ENCODE measurements at places on chromosomes 6 and 20.

- DNase-seq, result no peak
Measured at GRCh38 chr20:19628570-19629134, 129.4 kb upstream of the RIN2 start.

GRCh38 chr6:138397128-138398122, 6.6 kb upstream of the HEBP2 start:
- DNase-seq, result no peak

DNA sequence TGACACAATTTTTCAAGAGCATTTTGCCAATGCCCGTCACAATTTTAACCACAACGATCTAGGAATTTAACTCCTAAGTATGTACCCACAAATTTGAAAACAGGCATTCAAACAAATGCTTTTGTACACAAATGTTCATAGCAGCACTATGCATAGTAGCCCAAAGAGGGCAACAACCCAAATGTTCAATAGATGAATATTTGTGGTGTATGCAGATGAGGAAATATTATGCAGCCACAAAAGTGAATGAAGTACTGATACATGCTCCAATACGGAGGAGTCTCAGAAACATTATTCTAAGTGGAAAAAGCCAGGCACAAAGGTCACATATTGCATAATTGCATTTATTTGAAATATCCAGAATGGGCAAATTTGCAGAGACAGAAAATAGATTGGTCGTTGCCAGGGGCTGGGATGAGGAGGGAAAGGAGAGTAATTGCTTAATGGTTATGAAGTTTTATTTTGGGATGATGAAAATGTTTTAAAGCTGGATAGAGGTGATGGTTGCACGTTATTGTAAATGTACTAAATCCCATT, 117.2 kb downstream of the PXDC1 start:
- no peak for DNase-seq

- DNase-seq, result no peak
Measured at GRCh38 chr6:152698692-152699091, 995 bp downstream of the MYCT1 start.

- DNase-seq, result no peak
Measured at GRCh38 chr6:114276783-114277182, 66.0 kb downstream of the HS3ST5 start.

- no peak for DNase-seq
Measured at GRCh38 chr20:7716286-7716972, 223.8 kb downstream of the HAO1 start.

- DNase-seq, result no peak
Measured at GRCh38 chr6:10692965-10693538, 1.4 kb downstream of the C6orf52 start.

DNA sequence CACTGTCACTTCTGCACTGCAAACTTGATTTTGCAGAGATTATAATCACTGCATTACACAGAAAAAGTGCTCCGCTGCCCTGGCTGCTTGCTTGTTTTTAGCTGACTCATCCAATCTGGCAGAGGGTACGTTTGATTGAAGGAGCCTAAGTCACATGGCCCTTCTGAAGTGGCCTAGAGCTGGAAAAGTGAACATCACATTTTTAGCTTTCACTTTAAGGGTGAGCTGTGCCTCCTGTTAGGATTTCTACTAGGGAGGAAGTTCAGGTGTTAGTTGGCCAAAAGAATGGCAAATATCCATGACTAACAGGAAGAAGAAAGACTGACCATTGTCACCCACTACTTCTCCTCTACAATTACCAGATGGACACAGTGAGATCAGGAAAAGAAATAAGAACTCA, 889.1 kb upstream of the MAP3K7 start:
- DNase-seq, result no peak

DNA sequence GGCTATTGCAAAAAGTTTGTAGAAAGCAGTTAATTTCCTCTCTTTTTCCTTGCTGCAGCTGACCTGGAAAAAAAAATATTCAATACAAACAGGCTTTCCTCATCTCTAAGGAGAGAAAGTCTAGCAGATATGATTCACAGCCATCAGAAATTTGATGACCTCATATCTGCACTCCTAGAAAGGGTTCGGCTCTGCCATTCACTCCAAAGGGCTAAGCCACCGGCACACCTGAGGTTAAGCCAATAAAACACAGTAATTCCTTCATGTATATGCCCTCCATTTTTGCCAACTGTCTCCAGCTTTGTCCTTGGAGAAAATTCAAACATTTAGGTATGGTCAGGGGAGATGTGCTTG, 18.7 kb upstream of the LY86 start:
- DNase-seq, result no peak

DNA sequence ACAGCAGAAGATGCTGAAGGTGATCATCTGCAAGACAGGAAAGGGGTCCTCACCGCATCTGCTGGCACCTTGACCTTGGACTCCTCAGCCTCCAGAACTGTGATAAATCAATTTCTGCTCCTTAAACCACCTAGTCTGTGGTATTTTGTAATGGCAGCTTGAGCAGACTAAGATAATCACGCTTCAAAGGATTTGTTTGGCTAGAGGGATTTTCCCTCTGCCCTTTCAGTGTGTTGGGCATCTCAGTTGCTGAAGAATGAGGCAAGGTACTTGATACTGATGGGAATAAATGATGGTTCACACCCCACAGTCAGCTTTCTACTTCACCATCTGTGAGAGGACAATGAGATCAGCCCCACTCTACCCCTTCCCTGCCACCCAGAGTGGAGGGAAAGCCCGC, 60.2 kb downstream of the ADAT2 start:
- no peak for DNase-seq

DNA sequence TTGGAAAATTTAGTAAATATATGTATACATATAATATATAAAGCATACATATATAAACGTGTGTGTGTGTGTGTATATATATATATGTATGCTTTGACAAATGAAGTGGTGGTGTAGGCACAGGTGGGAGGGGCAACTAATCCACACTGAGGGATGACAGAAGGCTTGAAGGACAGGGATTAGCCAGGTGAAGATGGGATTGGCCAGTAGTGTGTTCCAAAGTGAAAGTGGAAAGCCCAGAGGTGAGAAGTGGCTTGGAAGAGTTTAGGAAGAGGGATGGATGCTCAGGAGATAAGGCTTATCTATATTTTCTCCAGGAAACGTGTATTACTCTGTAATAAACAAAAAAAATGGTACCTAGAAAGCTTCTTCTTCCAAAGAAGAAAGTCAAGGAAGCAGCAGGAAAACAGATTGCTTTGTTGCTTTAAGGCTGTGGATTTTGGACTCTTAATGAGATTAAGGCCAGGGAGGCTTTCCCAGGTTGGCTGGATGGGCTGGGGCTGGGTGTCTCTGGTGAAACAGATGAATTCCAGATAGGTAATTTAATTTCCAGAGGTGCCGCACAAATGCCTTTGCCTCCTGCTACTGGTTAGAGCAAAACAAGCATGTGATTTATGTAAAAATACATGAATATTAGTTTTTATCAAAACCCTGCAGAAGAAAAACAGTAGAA, 63.9 kb downstream of the JARID2 start:
- DNase-seq, result no peak

- DNase-seq, result no peak
Measured at GRCh38 chr20:4511776-4512175, 209.9 kb upstream of the PRND start.

DNA sequence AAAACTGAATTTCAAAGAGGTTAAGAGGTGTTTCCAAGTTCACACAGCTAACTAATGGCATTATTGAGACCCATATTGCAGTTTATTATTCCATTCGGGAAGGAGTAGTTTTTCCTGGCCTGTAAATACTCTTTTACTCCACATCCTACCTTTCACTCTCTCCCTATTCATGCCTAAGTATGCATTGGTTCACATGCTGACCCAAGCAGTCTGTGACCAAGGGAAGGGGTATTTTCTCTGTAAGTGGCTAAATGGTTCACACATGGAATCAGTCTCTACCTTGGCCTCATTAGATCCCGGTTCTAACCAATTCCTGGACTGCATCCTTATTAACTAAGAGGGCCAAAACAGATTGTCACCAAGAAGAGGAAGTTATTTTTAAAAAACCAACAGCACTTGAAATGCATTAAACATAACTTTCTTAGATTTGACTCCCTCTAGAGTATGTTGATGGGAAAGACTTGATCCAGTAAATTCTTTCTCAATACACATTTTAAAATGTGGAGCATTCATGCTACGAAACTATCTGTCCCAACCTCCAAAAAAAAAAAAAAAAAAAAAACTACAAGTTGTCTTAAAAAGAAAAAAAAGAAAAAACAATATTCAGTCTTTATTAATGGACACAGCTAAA, 17.8 kb upstream of the RSPO3 start:
- no peak for DNase-seq

- peak; percentile 58 for DNase-seq
Measured at GRCh38 chr6:17725083-17725482, 18.4 kb upstream of the NUP153 start.

- peak; percentile 49 for DNase-seq
Measured at GRCh38 chr6:125658759-125659431, 90.5 kb upstream of the HEY2 start.

GRCh38 chr6:163816441-163816840, 401.9 kb downstream of the QKI start:
- no peak for DNase-seq

Measured in femur (tissue), 1 donor.